Stimulated activated CD4-positive, alpha-beta T cell treated with anti-CD3 and anti-CD28 coated beads, Interleukin-4, amount 100 ng/mL, for 24 hours (primary cell): ENCODE measurements at places on chromosomes 11 and 22.

DNA sequence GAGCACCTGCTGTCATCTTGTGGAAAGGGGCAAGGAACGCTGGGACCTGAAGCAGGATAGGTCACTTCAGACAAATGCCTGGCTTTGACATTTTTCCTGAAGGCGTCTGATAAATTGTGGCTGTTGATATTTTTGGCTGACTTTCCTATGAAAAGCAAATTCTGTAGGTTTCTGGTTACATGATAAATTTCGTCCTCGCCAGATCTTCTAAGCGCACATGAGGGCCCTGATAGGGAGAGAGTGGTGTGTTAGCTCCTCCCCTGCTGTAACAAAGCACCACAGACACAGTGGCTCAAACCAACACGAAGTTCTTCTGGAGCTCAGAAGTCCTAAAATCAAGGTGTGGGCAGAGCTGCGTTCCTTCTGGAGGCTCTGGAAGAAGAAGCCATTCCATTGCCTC lies 19.6 kb downstream of the APOL4 start:
- no peak for DNase-seq

DNA sequence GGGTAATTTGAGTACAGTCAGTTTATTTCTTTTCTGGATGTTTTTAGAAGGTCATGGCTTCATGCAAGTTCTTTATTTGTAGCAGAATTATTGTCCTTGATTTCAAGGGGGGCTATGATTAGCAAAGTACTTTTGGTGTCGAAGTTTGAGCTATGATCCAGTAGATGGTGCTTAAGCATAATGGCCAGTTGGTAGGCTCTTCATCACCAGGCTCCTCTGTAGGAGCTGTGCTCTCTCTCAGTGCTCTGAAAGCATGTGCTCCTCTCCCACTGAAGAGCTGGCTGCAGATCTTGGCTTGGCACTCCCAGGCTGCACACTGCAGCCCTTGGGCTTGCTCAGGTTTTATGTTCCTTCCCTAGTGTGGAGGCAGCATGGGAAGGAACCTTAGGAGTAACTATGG lies 852.7 kb downstream of the LUZP2 start:
- no peak for DNase-seq

GRCh38 chr22:50148166-50148500 lies 22.4 kb upstream of the PANX2 start:
- DNase-seq, result no peak

GRCh38 chr11:71964641-71965040 lies 34.1 kb upstream of the IL18BP start:
- DNase-seq, result no peak

DNA sequence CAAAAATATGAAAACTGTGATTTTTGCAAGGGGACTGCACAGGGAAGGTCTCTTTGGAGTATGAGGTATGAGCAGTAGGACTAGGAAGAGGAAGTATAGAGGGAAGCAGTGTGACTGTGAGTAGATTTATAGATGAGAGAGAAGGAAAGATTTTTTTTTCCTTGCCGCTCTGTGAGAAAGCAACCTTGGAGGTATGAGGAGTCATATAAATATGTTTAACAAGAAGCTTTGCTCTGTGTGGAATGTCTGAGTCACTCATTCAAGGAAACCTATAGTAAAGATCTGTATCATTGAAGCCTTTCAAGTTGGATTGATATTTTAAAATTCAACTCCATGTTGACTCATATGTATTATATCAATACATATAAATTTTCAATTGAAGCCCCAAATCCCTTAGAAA lies 26.2 kb downstream of the DNHD1 start:
- DNase-seq, result no peak

- no peak for DNase-seq
Measured at GRCh38 chr11:126594921-126595367, 239.5 kb downstream of the ST3GAL4 start.

- DNase-seq, result no peak
Measured at GRCh38 chr22:46068593-46069491, 81.5 kb upstream of the PPARA start.

DNA sequence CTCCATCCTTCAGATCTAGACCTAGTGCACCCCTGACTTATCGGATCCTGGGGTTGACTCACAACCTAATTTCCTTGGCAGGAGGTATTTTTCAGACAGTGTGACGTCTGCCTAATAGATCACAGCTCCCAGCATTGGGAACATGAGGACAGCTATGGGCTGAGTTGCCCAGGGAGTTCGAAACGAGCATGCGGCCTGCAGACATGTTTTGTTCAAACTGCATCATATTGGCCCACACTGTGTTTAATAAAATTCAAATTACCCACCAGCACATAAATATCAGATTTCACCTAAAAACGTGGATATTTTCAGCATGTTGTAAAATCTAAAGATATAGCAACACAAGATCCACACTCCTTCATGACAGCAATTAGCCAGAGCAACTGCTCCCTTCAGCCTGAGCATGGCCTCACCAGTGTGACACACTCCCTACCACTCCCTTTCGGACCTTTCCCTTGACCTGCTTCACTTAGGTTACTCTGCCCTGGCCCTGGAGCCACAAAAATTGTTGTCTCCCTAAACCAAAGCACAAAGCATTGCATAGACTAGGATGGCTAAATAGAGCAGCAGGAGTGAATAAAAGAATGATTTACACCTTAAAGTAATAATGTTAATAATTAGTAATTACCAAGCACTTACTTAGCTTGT lies 53.6 kb upstream of the USP47 start:
- DNase-seq, result no peak

DNA sequence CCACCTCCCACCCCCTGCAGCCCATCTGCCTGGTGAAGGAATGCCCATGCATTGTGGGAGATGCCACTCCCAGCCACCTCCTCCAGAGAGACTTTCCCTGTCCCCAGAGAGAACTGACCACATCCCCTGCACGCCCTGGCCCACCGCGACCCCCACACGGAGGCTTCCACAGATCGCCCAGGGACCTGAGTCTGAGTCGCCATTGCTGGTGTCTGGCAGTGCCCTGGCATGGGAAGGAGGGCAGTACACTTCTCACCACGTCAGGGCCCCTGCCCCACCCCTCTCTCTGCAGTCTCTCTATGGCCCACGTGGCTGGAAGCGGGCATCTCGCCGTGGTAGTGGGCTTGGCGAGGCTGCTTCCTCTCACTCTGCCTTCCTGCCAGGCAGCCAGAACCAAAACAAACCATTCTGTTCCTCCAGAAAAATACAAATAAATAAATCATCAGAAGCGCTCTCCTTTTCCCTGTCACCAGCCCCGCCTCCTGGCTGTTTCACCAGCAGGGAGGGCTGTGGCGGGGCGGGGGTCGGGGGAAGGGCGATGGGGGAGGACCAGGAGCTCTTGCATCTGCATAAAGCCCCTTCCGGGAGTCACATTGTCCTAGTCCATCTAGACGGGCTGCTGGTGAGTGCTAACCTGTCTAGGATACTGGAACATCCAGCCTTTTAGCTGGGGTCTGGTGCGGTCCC lies 20.9 kb downstream of the SHISAL1 start:
- no peak for DNase-seq

DNA sequence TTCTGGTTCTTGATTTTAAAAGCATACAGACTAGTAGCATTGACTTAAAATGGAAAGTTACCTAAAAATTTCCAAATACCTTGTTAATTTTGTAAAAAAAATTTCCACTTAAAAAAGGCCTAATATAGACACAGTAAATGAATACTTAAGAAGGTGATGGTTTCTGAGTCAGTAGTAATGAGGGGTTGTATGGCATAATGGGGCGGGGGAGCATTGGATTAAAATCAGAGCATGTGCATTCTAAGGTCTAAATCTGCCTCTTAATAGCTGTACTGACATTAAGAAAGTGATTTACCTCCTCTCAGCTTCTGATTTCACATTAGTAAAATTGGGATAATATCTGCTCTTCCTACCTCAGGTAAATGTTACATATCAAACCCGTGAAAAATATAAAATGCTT lies 446.5 kb downstream of the AASDHPPT start:
- no peak for DNase-seq

DNA sequence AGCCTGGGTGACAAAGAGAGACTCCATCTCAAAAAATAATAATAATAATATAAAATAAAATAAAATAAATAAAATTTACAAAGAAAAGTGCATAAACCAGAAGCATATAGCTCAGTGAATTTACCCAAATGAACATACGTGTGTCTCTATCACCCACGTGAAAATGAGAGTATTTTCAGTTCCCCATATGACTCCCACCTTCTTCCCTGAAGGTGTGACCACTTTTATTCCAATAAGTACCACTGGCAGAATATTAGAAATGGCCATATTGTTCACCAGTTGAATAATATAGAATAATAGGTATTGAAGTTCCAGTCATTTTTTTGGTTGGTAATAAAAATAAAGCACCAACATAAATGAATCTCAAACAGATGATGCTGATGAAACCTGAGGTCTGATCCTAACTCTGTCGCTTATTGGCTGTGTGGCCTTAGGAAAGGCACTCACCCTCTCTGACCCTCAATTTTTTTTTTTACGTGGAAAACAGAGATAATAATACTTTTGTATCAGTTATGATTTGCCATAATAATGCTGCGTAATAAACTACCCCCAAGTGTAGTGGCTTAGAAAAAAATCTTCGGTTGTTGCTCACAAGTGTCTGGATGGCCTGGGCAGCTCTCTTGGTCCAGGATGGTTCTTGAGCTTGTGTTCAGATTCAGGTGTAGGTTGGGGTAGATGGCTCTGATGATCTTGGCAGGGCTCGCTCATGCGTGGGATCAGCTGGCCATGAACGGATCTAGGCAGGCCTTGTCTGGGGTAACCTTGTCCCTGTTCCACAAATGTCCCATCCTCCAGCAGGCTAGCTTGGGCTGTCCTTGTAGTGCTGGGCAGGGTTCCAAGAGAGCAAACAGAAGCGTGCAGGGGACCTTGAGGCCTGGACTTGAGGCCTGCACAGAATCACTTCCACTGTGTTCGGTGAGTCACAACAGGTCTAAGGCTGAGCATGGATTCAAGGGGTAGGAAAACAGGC lies 88.1 kb downstream of the MYO18B start:
- DNase-seq, result no peak

GRCh38 chr11:64385945-64386704 lies 27.2 kb downstream of the RPS6KA4 start:
- no peak for DNase-seq

GRCh38 chr11:75872887-75873416 lies 57.9 kb downstream of the UVRAG start:
- DNase-seq, result no peak

GRCh38 chr11:122422682-122423081 lies 232.8 kb upstream of the UBASH3B start:
- no peak for DNase-seq

DNA sequence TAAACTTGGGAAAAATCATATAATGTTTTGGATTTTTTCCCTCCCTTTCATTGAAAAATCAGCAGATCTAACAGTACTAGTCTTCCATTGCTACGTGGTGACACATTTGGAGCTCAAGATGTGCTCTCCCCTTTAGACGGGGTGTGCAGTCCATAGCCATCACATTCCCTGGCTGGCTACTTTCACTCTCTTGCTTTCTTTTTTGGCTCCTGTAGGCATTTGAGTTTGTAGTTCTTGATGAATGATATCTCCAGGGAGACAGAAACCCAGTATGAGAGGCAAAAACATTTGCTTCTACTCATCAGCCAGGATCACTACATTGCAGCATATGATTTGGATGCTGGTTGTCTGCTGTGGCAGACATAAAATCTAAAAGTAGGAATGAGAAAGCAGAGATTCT lies 12.1 kb downstream of the CCDC81 start:
- DNase-seq, result no peak
